ENCODE measurements at places on chromosomes 12 and 14.

DNA sequence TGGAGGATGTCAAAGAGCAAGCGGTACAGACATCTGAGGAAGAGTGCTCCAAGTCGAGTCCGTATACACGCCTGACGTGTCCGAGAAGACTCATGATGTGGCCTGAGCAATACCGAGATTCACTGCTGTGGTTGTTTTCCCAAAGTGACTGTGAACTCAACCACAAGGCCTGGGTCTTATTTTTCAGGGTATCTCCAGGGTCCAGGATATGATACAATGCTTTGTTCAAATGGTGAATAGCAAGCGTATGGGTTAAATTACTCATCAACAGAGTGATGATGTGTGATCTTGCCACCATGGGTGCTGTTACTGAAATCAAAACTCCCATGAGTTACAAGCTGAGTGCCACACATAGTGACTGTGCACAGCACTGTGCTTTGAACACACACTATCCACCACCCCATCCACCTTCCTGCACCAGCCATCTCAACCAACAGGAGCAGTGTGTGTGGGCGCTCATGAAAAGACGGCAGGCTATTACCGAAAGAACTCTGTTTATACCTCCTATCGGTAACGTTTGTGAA lies 109.6 kb downstream of the BCAT1 start:
- DNase-seq = peak; percentile 80

- DNase-seq = no peak
These were observed 53.8 kb upstream of the SGPP1 start for GRCh38 chr14:63781686-63782085.

DNA sequence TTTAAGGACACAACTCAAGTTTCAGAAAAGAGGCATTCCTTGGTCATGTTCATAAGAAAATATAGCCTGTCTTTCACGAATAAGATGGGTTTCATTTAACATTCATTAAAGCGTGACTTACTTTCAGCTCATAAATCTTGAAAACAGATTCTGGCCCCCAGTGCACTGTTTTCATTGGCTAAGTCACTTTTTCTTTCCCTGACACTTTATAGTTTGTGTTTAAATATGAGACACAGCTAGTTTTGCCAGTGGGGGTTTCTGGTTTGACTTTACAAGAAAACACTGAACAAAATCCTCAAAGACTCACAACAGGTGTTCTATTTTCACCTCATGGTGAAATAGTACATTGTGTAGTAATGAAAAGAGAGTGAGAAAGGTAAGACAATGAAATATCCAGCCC lies 65.9 kb downstream of the PHLDA1 start:
- DNase-seq = no peak

DNA sequence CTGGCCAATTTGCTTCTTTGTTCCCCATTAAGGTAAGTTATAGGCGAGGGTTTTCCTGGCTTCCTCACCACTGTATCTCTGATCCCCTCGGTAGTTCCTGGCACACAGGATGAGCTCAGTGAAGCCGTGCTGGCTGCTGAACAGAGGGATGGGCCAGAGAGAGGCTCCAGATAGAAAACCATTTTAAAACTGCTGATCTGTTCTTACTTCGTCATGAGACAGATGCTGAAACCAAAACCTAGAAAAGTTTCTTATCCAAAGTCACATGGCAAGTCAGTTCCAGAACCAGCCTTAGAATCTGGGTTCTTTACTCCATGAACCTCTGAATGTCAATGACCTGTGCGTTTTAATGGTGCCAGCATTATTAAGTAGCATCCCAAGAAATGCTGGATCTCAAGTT lies 76.3 kb upstream of the RIN3 start:
- no peak for DNase-seq

- DNase-seq = no peak
These were observed 14.5 kb upstream of the CRIP2 start for GRCh38 chr14:105460116-105460515.

GRCh38 chr12:31369712-31370521 lies 44.0 kb upstream of the SINHCAF start:
- DNase-seq = no peak

DNA sequence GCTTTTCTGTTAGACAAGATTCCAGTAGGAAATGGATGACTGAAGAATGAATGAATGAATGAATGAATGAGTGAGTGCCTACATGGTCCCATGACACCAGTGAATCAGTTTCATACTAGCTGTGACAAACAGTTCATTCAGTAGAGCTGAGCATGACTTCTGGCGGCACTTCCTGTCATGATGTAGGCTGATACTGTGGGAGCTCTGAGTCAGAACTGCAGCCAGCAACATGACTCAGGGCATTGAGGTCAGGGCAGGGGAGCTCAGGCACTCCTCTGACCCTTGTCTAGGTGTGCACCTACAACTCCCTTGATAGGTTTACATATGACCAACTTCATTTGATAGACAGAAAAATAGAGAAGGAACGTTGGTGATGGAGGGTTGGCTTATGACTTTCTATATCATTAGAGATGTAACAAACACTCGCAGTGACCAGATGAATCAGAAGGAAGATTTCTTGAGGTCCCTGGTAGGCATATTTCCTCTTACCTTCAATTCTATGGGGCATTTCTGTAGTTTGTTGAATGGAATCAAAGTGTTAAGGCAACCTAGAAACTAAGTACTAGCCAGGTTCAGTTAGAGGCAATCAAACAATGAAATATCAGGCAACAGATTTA lies 139.3 kb upstream of the ARHGAP5 start:
- peak; percentile 69 for DNase-seq

DNA sequence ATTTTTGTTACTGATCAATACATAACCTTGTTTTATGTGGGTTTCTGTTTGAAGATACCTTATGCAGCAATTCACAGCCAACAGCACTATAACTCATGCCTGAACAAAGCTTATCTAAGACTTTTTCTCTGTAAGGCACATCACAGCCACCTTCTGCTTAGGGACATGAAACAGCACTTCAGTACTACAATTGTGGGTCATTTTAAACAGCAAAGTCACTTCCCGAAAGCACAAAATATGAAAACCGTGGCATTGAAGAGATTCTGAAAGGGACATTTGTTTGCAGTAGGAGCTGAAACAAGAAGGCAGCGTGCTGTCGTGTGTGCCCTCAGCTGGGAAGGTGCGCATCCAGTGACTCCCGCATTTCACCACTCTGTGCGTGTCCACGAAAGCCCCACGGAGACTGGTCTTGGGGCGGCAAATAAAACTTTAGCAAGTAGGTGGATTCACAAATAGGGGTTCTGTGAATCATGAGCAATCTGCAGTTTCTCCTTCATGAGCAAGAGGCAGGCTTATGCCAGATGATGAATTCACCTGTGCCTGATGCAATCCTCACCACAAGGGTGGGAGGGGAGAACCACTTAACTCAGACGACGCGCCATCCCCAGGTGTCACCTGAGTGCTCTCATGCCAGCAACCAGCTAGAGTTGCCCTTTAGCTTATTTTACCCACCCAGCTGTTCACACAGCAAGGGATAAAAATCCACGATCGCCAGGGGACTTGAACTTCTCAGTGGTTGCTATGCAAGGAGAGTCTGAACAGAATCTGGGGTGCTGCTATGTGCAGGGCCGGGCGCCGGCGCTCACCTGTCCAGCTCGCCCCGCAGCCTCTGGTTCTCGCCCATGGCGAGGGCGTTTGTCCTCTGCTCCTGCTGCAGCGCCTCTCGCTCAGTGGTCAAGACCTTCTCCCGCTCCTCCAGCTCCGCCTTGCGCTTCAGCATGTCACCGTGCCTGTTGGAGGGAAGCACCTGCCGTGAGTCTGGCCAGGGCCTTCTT lies 54.9 kb upstream of the GPR68 start:
- peak; percentile 11 for DNase-seq

DNA sequence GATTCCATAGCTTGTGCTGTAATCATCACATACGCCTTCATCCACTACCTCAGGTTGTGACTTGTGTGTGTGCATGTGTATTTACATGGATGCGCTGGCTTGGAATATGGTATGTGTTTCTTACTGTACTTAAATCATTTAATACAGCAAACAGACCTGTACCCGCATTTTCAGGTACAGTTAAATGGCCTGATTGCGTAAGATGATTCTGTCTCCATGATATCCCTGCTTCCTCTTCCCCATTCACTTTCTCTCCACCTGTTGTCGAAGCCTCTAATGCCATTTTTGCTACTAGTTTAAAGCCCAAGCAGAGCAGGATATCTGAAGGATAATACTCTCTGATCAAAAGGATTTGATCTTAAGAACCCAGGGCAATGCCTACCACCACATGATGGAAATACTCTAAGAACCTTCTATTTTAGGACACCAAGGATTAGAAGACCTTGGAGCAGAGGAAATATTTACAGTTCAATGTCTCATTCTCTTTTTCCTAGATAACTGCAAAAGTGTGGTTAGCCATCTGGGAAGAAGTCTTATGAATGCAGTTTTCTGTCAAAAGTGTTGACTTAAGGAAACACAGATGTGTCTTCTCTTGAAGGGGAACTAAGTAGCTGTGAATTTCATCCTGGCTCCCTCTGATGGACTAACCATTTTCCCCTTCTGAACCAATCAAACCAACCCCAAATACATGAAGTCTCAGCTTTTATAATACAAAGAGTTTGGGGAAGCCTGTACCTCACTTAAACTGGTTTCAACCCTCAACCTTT lies 78.7 kb downstream of the HELB start:
- no peak for DNase-seq

DNA sequence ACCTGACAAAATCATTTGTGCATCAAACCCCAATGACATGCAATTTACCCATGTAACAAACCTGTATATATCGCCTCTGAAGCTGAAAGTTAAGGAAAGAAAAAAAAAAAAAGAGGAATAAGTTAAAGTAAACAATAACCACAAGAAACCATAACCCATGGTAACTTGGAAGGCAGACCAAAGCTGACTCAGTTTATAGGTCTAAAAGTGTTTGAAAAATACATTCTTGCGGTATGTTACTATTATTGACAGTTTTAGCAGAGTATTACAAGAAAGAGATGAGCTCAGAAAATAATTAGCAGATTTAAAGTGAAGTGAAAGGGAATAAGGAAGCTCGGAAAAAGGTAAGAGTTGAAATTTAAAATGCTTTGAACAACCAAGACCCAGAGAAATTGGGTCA lies 34.4 kb upstream of the MGAT4C start:
- no peak for DNase-seq

DNA sequence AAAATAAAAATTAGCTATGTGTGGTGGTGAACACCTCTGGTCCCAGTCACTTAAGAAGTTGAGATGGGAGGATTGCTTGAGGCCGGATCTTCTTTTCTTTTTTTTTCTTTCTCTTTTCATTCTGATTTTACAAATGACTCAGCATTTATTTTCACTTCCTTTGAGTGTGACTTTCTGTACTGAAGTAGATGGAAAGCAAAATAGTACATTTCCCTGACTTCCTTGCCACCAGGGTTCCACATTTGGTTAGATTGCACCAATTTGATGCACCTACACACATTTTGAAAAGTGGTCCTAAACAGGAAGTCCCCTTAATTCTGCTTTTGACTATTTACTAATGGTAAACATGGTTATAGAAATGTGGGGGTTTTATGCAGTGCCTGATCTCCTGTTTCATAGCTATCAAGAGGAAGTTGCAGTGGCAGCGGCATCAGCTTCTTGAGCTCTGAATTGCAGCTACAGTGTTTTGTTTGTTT lies 13.0 kb upstream of the LEMD3 start:
- no peak for DNase-seq

DNA sequence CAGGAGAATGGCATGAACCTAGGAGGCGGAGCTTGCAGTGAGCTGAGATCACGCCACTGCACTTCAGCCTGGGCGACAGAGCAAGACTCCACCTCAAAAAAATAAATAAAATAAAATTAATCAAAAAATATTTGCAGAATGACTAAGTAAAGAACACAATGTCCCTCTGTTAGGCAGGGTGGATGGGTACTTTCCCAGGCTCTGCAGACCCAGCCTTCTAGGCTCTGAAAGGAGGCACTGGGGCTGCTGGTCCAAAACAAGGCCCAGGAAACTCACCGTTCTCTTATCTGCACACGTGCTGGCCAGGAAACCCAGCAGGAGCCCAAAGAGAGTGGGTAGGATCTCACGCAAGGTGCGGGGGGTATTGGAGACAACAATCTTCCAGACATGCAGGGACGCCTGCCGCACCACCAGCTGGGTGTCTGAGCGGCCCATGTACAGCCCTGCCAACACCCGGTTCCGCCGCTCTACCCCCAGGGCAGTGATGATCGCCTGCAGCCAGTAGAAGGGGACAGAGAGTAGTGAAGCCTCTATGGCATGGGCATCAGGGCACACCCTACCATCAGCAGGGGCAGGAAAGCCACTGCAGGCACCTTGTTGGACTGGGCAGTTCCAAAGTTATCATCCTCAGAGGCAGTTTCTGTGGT lies 25.8 kb upstream of the RAB35 start:
- no peak for DNase-seq

GRCh38 chr12:70948976-70949336 lies 28.4 kb upstream of the PTPRR start:
- no peak for DNase-seq

DNA sequence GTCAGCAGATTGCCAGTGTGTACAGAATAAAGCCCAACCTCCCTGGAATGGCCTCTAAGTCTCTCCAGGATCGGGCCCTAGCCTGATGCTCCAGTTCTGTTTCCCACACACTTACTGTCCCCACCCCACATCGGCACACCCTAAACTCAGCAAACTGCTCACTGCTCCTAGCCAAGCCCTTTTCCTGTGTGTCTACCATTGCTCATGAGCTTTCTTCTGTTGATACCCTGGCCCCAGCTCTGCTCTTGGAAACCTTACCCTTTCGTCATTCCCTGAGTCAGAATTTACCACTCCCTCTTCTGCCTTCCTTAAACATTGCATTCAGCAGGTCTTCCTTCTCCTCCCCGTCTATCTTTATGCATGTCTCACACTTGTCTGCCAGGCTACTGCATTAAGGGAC lies 158.9 kb downstream of the TMX1 start:
- no peak for DNase-seq
